ENCODE measurements at places on chromosomes 4 and X.

GRCh38 chrX:150212672-150213480, 150.2 kb upstream of the MAMLD1 start:
- DNase-seq: no peak

DNA sequence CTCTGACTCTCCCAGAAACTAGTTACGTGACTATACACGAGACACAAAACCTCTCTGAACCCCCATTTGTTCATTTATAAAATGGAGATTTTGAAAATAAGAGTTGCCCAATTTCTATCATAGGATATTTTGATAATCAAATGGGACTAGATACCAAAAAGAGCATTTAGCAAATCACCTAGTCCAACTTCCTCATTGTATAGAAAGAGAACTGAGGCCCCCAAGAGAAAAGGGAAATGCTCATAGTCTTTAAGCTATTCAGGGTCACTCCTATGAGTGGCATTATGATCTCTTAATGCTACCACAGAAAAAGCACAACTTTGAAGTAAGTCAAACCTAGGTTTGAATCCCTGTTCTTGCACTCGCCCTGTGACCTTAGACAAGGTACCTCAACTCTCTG, 62.7 kb downstream of the BMP15 start:
- no peak for DNase-seq

DNA sequence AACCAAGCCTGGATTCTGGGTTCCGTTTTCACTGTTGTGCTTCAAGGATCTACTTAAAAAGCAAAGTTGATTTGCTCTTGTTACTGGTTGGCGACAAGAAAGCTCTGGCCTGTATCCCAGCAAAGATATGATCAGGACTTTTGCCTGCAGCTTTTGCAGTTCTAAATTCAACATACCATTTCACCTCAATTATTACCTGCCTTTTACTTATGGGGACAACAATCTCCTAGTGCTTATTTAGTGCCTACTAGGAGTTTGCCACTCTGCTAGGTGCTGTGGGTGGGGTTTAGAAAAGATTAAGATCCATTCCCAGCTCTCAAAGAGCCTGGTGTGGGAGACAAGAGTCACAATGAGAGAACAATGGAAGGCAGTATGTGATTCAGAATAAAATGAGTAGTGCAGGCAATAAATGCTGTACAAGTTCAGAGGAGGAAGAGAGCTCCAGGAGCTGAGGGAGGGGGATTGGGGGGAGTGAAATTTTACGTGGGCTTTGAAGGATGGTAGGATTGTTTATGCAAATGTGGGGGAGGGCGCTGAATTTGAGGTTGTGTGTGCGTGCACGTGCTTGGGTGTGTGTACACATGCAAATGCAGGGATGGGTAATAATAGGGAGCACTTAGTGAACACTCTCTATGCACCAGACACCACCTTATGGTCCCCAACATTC, 5.0 kb upstream of the TMEM164 start:
- DNase-seq: no peak

DNA sequence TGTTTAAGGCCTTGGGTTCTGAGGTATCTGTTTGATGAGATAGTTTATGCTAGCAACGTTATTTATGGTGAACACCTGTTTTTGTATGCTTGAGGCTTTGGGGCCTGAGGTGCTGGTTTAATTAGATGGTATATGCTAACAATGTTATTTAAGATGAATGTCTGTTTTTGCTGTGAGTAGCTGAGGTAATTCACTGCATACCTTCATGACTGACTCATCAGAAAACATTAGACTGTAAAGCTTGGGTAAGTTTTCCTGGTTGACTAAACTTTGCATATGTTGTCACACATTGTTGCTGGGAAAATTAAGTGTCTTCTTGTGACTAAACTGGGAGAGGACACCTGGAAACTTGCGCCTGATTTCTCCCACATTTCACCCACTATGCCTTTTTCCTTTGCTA, 1026.6 kb downstream of the RAPGEF2 start:
- DNase-seq: peak; percentile 1

DNA sequence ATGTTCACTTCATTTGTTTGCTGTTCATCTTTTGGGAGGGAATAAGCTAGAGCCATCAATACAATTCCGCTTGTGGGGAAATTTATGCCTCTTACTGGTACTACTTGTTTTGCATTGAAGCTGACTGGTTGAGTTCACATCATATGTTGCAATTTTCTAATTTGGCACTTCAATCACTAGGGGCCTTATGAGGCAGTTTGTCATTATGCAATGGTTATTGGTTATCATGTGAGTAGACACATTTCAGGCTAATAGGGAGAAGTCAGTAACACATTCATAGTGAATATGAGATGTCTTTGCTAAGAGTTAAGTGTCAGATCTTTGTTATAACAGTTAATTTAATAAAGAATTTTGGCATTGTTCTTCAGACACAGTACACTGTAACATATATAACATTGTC, 5.0 kb downstream of the RPL36A start:
- DNase-seq: peak; percentile 57

- DNase-seq: no peak
Observed at GRCh38 chrX:129145385-129145784, 377.9 kb downstream of the SMARCA1 start.

GRCh38 chrX:68995386-68995779, 166.6 kb downstream of the EFNB1 start:
- DNase-seq: no peak

GRCh38 chr4:123023647-123024046, 101.2 kb upstream of the NUDT6 start:
- DNase-seq: no peak

DNA sequence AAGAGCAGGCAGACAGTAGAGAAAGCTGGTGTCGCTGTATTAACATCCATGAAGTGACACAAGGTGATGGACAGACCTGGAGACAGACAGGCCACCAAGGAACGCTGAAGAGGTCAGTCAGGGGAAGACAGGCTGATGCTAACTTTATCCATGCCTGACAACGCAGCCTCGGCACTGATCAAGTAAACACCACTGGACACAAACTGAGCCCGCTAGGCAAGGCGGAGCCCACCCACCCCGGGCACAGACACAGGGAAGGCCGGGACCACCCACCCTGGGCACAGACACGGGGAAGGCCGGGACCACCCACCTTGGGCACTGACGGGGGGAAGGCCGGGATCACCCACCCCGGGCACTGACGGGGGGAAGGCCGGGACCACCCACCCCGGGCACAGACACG, 18.8 kb downstream of the PPP2R3B start:
- no peak for DNase-seq

DNA sequence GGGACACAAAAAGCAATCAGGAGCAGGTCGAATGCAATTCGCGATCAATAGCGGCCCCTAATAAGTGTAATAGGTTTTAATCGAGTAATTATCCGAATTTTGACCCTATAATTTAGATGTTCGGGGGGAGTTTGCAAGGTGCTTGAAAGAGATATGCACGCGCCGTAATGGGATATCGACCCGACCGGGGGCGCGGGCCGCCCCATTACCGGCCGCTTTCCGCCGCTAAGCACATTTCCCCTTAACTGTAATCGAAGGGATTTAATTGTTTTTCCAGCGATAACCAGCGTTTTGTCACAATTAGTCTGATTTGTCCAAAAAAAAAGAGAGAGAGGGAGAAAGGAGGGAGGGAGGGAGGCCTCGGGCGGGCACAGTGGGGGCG, 997 bp downstream of the NKX1-1 start:
- DNase-seq: no peak

DNA sequence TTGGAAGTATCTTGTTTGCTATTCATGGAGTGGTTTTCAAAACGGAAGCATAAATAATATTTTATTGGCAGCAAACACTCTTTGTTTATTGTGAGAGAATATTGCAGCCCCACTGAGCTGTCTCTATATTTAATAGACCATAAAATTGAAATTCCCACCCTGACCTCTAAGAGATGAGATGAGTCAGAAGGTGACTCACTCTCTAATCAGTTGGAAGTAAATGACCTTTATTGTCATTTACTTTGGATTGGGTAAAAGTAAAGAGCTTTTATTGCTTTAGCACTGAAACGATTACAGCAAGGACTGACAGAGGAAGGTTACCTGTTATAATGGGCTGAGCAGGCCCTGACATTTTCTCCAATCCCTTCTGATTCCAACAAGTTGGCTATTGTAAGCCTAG, 55.0 kb downstream of the SYTL5 start:
- peak; percentile 49 for DNase-seq

- DNase-seq: no peak
Observed at GRCh38 chr4:18100657-18101056, 79.1 kb upstream of the LCORL start.

DNA sequence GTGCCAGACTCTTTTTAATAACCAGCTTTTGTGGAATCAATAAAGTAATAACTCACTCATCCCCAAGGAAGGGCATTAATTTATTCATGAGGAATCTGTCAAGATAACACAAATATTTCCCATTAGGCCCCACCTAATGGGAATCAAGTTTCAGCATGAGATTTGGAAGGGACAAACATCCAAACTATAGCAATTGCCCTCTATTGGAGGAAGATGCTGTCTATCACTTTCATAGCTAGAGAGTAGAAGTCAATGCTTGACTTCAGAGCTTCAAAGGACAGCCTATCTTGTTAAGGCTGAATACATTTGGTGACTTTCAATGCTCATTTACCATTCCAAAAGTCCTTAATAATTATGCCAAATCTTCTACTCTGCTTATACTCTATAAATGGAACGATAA, 84.9 kb upstream of the ATOH1 start:
- no peak for DNase-seq

GRCh38 chrX:74529311-74529710, 85.1 kb downstream of the RLIM start:
- no peak for DNase-seq

DNA sequence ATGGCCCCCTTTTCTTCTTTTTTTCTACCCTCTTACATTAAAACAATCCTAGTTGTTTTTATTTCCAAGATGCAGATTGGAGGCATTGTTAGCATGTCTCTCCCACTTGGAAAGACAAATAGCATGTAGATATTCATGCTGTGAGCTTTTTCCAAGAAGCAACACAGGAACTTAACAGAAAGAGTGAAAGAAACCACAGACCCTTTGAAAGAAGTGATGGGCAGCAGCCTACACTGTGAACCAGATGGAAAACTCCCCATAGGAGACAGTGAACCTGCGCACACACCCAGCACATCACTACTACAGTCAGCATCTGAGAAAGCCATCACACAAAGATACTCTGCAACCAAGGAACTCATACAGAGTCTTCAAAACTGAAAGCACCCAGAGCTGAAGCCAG, 17.8 kb downstream of the CT47C1 start:
- DNase-seq: no peak

DNA sequence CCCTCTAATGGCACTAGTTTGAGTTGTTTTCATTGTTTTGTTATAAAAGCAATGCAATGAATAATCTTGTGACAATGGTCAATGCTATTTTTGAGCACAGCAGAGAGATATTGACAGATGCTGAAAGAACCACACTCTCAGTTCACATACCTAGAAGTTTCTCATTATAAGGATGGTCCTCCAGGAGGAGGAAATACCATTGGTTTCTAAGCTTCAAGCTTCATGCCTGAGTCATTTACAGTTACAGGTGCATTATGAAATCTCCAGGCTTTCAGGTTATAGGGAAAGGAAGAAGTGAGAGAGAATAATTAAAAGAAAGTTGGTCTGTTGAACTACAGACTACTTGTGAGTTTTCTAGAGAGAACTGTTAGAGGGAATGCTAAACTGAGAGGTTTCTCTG, 75.3 kb downstream of the PWWP3B start:
- no peak for DNase-seq

DNA sequence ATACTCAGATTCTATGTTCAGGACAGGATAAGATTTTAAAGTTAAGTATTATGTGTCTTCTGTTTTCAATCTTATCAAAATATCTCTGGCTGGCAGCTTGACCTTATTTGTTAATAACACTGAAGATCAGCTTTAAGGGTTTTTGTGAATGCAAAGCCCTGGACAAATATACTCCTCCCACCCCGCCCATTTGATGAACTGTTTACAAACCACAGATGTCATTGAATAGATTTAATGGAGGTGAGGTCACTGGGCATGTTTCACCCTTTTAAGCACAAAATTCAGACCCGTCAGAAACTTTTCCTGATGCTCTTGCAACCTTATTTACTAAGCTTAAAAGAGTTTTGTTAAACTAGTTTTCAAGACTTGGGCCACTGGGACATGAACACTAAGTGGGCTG, 10.1 kb upstream of the CXCL8 start:
- DNase-seq: peak; percentile 89

- DNase-seq: no peak
Observed at GRCh38 chr4:35966566-35966965, 277.7 kb downstream of the ARAP2 start.

- peak; percentile 54 for DNase-seq
Observed at GRCh38 chrX:46298821-46299220, 246.4 kb downstream of the ZNF674 start.

GRCh38 chr4:166274136-166274761, 401.2 kb downstream of the TLL1 start:
- DNase-seq: peak; percentile 16

DNA sequence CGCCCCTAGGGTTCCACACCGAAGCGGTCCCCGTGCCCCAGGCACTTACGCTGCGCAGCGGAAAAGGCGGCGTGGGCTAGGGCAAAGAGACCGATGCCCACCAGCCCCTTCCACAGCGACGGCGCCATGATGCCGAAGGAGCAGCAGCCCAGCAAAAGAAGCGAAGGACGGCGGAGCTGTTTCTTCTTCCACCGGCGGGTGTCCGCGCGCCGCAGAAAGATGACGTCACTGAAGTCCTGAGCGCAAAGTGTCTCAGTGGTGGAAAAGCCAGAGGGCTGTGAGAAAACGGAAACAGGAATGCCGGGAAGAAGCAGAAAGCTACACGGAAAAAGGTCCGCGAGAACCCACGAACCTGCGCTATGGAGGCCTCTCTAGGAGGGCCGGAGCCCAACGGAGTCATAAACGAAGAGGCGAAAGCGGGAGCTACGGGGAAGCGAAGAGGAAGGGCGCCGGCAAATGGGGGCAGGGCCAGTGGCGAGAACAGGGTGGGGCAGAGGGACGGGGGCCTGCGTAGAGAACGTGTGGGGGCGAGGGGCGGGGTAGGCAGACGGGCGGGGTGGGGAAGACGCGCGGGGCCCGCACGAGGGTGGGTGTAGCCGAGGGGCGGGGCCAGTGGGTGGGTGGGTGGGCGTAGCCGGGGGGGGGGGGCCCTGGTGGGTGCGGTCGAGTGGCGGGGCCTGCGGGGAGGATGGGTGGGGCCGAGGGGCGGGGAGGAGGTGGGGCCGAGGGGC, at the start of gene MMGT1:
Gene MMGT1 (minus strand): TSS at position 441 of the 731 bp plus-strand sequence. CDS start 313 bp downstream, at position 128.
- DNase-seq: peak; percentile 79

- DNase-seq: no peak
Observed at GRCh38 chr4:155887847-155888570, 15.5 kb upstream of the TDO2 start.

GRCh38 chrX:139929876-139930275, 3.0 kb downstream of the ATP11C start:
- no peak for DNase-seq

- peak; percentile 23 for DNase-seq
Observed at GRCh38 chr4:176435901-176436292, 116.1 kb downstream of the SPCS3 start.

GRCh38 chrX:30144971-30145731, 70.2 kb upstream of the MAGEB2 start:
- DNase-seq: no peak

GRCh38 chr4:89284020-89284424, 23.6 kb downstream of the GPRIN3 start:
- no peak for DNase-seq

Measured in fibroblast of mammary gland (primary cell).